Activated CD4-positive, alpha-beta T cell treated with anti-CD3 and anti-CD28 coated beads, Interleukin-2, amount 10 ng/mL, durations not matched to agents 24 days and 14 days (primary cell): ENCODE measurements at places on chromosomes 1 and 21.
A peak's percentile ranks its signal among the peaks of the same experiment; 100 is the strongest.

GRCh38 chr1:48236716-48237470 is 14.4 kb downstream of the SLC5A9 start:
- DNase-seq = no peak

DNA sequence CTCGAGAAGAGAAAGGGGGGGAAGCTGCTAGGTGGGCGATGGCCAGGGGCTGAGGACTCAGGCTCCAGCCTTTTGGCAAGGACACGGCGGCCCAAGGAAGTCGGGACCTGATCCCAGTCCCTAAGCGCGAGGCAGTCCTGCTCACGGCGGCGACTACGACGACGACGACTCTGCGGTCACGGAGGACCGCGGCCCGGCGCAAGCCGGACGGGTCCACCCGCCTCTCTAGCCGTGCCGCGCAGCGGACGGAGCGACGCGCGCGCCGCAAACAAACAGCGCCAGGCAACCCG is 401 bp downstream of the WNT9A start:
- no peak for DNase-seq

GRCh38 chr1:233360525-233361102 is 33.1 kb downstream of the MAP3K21 start:
- DNase-seq = no peak

GRCh38 chr1:172699111-172699510 is 40.2 kb downstream of the FASLG start:
- peak; percentile 92 for DNase-seq

- DNase-seq = peak; percentile 83
Observed at GRCh38 chr1:2539312-2539907, 9.3 kb upstream of the HES5 start.

GRCh38 chr21:45472445-45473365 is 67.7 kb downstream of the COL18A1 start:
- no peak for DNase-seq

GRCh38 chr1:52571783-52572182 is 18.9 kb upstream of the TUT4 start:
- DNase-seq = no peak

GRCh38 chr1:117577191-117577885 is 28.5 kb upstream of the TENT5C start:
- no peak for DNase-seq

- DNase-seq = no peak
Observed at GRCh38 chr1:155188268-155188667, 14.6 kb downstream of the TRIM46 start.

DNA sequence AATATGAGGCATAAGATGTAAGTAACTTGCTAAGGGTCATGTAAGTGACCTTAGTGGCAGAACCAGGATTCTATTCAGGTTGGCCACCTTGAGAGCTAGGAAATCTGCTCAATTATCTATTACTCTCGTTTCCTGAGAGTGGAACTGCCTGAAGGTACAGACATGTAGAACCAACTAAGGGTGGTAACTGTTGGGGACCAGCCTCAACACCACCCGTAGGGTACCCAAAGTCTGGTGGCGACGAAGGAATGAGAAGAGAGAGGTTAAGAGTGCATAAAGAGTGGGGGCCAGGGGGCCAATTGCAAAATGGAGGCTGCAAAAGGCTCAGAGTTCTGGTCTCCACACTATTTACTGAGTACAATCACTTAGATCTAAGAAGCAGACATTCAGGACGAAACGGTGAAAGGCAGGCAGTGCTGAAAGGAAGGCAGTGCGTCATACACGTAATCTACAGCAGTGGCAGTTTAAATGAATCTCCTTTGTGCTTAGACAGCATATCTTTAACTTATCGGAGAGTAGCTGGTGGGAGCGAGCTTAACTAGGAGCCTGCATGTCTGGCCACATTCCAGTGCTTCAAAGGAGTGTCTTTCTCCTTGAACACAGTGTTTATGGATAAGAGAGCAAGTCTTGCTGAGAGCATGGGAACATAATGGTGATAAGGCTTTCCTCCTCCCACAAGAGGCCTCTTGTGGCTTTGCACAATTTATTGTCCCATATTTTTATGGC is 25.0 kb downstream of the SRSF4 start:
- no peak for DNase-seq

DNA sequence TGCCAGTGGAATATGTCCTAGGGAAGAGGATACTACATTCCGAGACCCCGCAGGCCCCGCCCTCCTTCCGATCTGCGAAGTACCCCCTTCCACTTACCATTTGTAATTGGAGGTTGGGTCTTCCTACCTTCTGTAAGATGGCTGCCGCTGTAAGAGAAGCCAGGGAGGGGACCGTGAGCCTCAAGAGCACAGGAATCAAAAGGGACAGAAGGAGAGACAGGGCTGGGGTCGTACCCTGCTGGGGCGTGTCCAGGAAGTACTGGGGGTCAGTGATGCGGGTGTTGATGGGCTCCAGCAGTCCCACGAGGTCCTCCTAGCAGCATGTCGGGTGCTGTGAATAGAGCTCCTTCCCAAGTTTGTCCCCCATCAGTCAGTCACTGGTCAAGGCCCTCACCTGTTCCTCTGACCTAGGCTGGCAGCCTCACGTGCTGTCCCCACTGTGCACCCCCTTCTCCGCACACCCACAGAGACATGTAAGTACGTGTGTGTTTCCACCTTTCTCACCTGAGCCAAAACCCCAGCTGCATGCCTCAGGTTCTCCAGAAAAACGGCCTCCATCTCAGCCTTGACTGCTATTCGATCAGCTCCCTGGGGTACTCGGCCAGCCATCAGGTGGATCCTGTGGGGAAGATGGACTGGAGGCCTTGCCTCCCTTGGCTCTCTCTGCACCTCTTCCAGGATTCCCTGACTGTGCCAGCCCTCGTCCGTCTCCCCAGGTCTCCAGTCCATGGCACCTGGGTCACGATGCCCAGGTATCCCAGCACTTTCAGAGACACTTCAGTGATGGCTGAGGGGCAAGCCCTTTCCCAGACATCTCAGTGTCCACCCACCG is 1.8 kb downstream of the HYI start:
- DNase-seq = no peak

DNA sequence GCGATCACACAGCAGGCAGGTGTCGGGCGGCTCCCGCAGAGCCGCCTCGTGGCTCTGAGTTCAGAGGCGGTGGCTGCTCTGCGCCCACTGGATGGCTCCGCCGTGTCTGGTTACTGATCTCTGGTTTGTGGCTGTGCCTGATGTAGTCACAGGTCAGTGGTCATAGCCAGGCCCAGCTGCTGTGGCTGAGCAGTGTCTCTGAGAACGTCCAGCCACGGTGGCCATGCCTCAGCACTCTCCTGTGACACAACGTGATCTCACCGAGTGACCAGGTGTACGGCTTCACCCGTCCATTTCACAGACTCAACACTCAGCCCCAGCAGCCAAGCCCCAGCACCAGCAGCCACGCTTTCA is 61.2 kb downstream of the KCNN3 start:
- no peak for DNase-seq

DNA sequence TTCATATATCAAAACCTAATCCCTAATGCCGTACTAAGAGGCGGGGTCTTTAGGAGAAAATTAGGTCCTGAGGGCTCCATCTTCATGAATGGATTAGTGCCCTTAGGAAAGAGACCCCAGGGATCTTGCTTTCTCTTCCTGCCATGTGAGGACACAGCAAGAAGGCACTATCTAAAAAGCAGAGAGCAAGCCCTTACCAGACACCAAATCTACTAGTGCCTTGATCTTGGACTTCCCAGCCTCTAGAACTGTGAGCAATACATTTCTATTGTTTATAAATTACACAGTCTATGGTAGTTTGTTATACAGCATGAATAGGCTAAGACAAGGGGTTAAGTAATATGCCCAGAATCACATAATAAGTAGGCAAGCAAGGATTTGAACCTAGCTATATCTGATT is 42.9 kb downstream of the STYXL2 start:
- no peak for DNase-seq

DNA sequence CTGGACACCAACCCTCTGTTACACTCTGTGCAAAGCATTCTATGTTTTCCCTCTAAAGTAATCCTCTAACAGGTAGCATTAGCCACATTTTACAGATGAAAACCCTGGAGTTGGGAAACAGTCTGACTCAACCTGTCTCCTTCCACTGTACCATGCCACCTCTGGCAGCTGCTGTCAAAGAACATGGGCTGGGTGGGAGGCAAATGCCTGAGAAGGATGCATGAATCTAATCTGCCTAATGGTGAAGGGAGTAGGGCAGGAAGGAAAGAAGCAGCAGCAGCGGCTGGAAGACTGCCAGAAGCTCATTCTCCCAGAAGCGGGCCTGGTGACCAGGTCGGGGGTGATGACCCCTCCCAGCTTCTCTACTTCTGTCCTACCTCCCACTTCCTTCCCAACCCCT is 21.7 kb downstream of the LRRC71 start:
- no peak for DNase-seq

- DNase-seq = no peak
Observed at GRCh38 chr1:169726851-169727250, 7.0 kb downstream of the SELE start.

GRCh38 chr1:185432948-185433347 is 115.9 kb upstream of the IVNS1ABP start:
- DNase-seq = peak; percentile 72

DNA sequence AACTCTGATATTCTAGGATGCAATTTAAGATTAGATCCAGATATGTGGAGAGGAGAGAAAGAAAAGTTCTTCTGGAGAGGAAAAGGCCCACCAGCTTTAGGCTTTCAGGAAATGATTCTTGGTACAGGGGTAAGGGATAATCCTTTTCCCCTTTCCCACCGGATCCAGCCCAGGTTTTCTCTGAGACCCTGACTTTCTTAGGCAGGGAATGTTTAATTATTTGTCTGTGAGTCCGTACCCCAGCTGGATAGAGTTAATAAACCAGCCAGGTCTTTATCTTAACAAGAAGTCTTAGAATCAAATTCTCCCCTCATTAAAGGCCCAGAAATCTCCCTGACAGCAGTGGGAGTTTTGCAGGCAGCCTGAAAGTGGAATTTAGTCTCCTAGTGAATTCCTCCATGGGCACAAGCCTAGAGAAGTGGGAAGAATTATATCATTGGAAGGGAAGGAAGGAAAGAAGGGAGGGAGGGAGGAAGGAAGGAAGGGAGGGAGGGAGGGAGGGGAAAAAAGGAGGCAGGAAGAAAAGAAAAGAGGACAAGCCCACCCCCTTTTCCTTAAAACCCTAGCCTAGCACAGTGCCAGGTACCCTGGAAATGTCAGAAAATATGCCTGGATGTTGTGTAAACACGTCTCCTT is 189.0 kb downstream of the PLPP3 start:
- no peak for DNase-seq

DNA sequence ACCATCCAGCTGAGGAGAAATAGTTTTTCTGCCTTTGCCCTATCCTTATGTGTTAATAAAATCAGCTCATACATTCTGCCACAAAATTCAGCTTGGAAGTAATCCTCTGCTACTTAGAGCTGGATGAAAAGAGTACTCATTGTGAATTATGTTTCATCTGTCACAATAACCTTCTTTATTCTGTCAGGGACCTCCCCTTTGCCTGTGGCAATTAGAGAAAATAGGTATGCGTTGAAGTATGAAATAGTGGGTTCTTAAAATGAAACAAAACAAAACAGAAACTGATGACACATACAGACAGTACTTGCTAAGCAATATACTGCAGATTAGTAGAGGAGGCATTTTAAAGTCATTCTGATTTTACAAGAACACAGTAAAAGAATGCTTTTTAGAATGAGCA is 578.5 kb downstream of the USP25 start:
- no peak for DNase-seq

DNA sequence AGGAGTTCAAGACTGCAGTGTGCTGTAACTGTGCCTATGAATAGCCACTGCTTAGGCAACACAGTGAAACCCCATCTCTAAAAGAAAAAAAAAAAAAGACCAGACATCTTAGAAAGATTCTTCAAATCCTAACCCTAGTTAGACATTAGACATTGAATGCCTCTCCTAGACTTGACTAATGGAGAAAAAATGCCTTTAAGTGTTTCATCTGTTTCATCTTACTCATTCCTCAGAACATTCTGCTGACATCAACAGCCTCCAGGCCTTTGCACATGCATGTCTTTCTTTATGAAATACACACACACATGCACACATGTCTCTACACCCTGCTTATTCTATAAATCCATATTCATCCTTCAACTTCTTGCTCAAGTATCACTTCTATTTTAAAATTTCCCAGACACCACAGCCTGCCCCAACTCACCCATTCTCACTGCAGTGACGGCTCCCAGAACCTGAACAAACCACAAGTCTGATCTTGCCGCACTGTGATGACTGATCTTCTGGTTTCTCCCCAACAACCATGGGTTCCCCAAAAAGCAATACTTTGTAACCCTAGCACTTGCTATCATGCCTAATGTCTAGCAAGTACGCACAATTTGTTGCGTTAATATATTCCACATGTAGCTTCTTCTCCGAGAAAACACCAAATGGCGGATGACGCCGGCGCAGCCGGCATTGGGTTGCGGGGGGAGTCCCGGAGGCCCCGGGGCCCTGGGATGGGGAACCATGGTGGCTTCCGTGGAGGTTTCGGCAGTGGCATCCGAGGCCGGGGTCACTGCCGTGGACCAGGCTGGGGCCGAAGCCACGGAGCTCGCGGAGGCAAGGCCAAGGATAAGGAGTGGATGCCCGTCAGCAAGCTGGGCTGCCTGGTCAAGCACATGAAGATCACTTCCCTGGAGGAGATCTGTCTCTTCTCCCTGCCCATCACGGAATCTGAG is 37.4 kb downstream of the LRRC52 start:
- no peak for DNase-seq

DNA sequence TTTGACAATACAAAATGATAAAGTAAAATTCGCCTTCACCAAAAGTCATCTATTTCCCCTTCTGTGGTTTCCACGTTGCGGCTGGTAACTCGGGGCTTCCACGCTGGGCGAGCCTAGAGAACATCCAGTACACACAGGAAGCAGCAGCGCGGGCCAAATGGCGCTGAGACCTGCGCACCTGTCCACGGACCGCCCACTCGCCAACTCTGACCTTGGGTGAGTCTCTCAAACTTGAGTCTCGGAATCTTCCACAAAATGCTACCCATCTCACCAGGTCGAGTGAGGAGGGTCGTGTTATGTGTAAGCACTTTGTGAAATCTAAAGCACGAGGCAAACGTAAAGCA is 820 bp upstream of the TTF2 start:
- peak; percentile 93 for DNase-seq

- DNase-seq = no peak
Observed at GRCh38 chr1:5769146-5769545, 223.1 kb downstream of the NPHP4 start.

GRCh38 chr1:216779686-216780085 is 56.5 kb upstream of the ESRRG start:
- DNase-seq = no peak

DNA sequence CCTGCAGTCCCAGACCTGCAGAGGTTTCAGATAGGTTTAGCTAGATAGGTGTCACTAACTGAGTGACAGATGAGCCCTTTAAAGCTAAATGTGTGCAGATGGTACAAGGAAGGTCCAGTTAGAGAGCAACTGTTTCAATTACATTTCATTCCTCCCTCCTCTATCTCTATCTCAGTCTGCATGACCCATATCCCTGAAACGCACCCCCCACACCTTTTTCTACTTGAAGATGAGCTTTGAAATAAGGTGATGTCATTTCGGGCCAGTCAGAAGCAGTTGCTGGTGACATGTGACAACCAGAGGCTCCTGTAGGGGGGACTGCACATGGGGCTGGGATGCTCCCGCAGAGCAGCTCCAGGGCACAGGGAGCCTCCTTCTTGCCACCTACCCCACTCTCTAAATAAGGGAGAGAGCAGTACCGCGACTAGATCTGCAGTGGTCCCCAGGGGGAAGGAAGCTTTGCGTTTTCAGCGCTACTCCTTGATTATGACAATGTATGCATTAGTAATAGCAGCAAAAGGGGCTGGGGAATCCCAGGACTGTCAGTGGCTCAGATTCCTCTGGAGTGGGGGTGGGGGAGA is 4.3 kb downstream of the ATP8B2 start:
- peak; percentile 71 for DNase-seq
